ENCODE measurements at places on chromosomes 2 and 18.

GRCh38 chr2:197345846-197346370 is 35.3 kb upstream of the ANKRD44 start:
- no peaks in the 10 kb centered on the region for H3K4me1 ChIP-seq
- no peak overlapping the region for H3K27ac ChIP-seq
- H3K27me3 ChIP-seq: no peaks in the 10 kb centered on the region
- no peak overlapping the region for H3K4me3 ChIP-seq

DNA sequence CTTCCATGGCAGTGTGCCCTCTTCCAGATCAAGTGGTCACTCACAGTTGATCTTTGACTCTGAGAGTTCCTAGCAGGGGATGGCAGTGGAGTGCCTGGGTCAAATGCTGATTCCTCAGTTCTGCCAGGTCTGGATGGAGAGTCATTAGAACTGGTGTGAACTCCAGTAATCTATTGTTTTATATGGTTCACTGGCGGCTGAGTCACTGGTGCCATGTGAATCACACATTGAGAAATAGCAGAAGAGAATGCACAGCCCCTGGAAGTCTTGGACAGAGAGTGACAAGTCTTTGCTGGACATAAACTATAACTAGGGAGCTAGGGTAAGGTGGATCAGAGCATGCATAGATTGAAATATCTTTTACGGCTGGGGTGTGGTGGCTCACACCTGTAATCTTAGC is 86.9 kb downstream of the EIF2AK3 start:
- H3K27me3 ChIP-seq: no peaks in the 10 kb centered on the region
- H3K4me3 ChIP-seq: no peak overlapping the region
- no peaks in the 10 kb centered on the region for H3K36me3 ChIP-seq
- no peak overlapping the region for H3K27ac ChIP-seq

DNA sequence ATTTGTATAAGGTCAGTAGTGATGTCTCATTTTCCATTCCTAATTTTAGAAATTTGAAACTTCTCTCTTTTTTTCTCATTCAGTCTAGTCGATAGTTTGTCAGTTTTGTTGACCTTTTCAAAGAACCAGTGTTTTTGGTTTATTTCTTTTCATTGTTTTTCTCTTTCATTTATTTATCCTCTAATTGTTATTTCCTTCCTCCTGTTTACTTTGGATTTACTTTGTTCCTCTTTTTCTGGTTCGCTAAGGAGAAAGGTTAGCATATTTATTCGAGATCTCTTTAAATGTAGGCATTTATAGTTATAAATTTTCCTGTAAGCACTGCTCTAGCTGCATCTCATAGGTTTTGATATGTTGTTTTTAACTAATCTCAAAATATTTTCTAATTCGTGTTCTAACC is 65.1 kb upstream of the TXNDC2 start:
- H3K4me3 ChIP-seq: no peak overlapping the region
- no peak overlapping the region for H3K27ac ChIP-seq
- no peaks in the 10 kb centered on the region for H3K36me3 ChIP-seq
- peaks cover 4% of the 10 kb centered on the region for H3K4me1 ChIP-seq
- no peaks in the 10 kb centered on the region for H3K27me3 ChIP-seq

DNA sequence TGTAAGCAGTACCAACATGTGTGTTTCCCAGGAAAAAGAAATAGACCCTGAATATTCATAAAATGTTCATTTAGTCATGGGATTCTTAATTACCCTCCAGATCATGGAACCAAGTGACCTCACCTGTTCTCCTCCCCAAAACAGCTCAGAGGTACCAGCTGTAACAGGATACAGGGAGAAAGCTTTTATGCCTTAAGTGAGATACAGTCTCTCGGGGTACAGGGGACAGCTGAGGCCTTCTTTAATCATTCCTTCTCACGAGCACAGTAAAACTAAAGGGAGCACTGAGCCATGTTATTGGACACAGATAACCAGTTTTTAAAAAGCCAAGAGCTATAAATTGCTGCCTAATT is 16.6 kb downstream of the EPHA4 start:
- no peaks in the 10 kb centered on the region for H3K27me3 ChIP-seq
- DNase-seq: no peak
- H3K27ac ChIP-seq: peak overlapping the region; percentile 5

GRCh38 chr2:117875786-117876185 is 61.3 kb downstream of the DDX18 start:
- H3K4me1 ChIP-seq: no peaks in the 10 kb centered on the region
- DNase-seq: no peak
- H3K36me3 ChIP-seq: no peaks in the 10 kb centered on the region

GRCh38 chr2:241197947-241198346 is 9.5 kb downstream of the ANO7 start:
- H3K27ac ChIP-seq: no peak overlapping the region
- DNase-seq: no peak
- H3K36me3 ChIP-seq: no peaks in the 10 kb centered on the region
- no peak overlapping the region for H3K4me3 ChIP-seq
- H3K27me3 ChIP-seq: no peaks in the 10 kb centered on the region
- H3K4me1 ChIP-seq: no peaks in the 10 kb centered on the region

- no peaks in the 10 kb centered on the region for H3K36me3 ChIP-seq
- no peak for DNase-seq
- no peaks in the 10 kb centered on the region for H3K27me3 ChIP-seq
- no peak overlapping the region for H3K27ac ChIP-seq
- no peaks in the 10 kb centered on the region for H3K4me1 ChIP-seq
- no peak overlapping the region for H3K4me3 ChIP-seq
These were observed 104.9 kb upstream of the LHCGR start for GRCh38 chr2:48860380-48860779.

- H3K4me1 ChIP-seq: no peaks in the 10 kb centered on the region
- H3K27ac ChIP-seq: no peak overlapping the region
- H3K27me3 ChIP-seq: no peaks in the 10 kb centered on the region
These were observed 674.5 kb downstream of the KCNJ3 start for GRCh38 chr2:155372969-155373368.

DNA sequence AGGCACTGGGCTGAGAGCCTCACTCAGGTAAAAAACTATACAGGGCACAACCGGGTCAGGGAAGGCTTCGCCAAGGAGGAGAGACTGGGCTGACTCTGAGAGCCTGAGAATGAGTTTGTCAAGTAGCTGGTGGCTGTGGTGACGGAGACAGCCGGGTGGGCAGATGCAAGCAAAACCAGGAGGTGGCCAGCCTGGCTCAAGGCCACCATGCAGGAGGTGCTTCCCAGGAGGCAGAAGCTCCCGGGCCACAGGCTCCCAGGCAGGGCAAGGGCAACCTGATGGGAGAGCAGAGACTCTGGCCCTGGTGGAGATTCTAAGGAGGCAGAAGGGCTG is 2.9 kb upstream of the INHBB start:
- H3K36me3 ChIP-seq: no peaks in the 10 kb centered on the region
- DNase-seq: no peak
- no peaks in the 10 kb centered on the region for H3K4me1 ChIP-seq
- H3K27ac ChIP-seq: peak overlapping the region; percentile 95

GRCh38 chr18:35019933-35020332 is 21.3 kb upstream of the MAPRE2 start:
- H3K36me3 ChIP-seq: no peaks in the 10 kb centered on the region
- H3K27me3 ChIP-seq: no peaks in the 10 kb centered on the region
- no peak for DNase-seq

GRCh38 chr2:132384491-132385151 is 32.0 kb upstream of the GPR39 start:
- H3K36me3 ChIP-seq: no peaks in the 10 kb centered on the region
- no peaks in the 10 kb centered on the region for H3K27me3 ChIP-seq
- H3K4me1 ChIP-seq: no peaks in the 10 kb centered on the region
- H3K4me3 ChIP-seq: no peak overlapping the region

DNA sequence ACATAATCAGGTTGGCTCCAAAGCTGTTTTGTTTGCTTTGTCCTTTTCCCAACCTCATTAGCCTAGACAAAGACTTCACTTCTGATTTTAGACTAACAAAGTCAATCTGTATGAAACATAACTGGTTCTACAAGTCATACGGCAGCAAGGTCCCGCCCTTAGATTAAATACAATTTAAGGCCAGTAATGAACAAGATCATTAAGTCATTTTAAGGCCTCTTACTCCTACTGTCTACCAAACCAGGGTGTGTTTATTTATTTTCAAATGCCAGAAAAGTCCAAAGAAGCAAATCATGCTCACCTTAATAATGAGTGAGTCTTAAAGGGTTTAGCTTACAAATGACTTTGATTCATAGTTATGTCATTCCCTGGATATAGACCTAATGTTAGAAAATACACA is 148.4 kb upstream of the ACVR2A start:
- H3K4me3 ChIP-seq: no peak overlapping the region
- H3K27ac ChIP-seq: no peak overlapping the region
- no peaks in the 10 kb centered on the region for H3K36me3 ChIP-seq
- DNase-seq: no peak
- H3K4me1 ChIP-seq: no peaks in the 10 kb centered on the region

DNA sequence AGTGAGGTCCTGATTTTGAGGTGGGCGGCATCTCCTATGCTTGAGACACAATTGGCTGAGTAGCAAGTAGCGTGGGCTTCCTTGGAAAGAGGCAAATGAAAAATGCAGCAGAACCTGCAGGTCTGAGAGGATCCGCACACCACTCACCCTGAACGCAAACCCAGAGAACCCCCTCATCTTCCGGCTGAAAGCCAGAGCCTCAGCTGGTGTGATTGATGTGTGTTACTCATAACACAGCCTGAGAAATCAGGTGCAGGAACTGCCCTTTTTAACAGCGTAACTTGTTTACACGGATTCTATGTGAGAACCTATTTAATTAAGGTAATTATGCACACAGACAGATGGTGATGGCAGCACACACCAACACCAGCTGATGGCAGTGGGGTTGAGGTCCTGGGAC is 123.4 kb downstream of the MRO start:
- no peak for DNase-seq
- H3K27ac ChIP-seq: no peak overlapping the region
- H3K4me3 ChIP-seq: no peak overlapping the region
- no peaks in the 10 kb centered on the region for H3K4me1 ChIP-seq

DNA sequence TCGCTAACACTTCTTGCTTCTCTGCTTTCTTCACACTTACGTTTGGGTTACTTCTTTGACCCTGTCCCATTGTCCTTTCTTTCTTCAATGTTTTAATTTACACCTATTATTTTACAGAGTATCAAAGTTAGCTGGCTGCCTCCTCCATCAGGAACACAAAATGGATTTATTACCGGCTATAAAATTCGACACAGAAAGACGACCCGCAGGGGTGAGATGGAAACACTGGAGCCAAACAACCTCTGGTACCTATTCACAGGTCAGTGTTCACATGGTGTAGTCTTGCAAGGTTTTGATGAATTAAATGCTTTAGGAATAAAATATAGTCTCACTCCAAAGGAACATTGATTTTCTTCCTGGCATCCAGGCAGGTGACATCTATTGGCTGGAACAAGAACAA is 919.0 kb downstream of the MBD2 start:
- H3K4me3 ChIP-seq: no peak overlapping the region
- no peaks in the 10 kb centered on the region for H3K4me1 ChIP-seq
- no peak for DNase-seq
- no peaks in the 10 kb centered on the region for H3K27me3 ChIP-seq

GRCh38 chr2:211879323-211879722 is 659.3 kb downstream of the ERBB4 start:
- no peak overlapping the region for H3K4me3 ChIP-seq
- no peaks in the 10 kb centered on the region for H3K4me1 ChIP-seq
- no peak for DNase-seq

GRCh38 chr18:4352746-4353551 is 102.2 kb downstream of the DLGAP1 start:
- no peak overlapping the region for H3K27ac ChIP-seq
- DNase-seq: no peak
- H3K36me3 ChIP-seq: no peaks in the 10 kb centered on the region
- H3K4me1 ChIP-seq: no peaks in the 10 kb centered on the region
- no peak overlapping the region for H3K4me3 ChIP-seq

GRCh38 chr2:19864381-19864780 is 37.4 kb downstream of the TTC32 start:
- no peaks in the 10 kb centered on the region for H3K36me3 ChIP-seq
- H3K27ac ChIP-seq: no peak overlapping the region
- DNase-seq: no peak
- no peaks in the 10 kb centered on the region for H3K27me3 ChIP-seq

DNA sequence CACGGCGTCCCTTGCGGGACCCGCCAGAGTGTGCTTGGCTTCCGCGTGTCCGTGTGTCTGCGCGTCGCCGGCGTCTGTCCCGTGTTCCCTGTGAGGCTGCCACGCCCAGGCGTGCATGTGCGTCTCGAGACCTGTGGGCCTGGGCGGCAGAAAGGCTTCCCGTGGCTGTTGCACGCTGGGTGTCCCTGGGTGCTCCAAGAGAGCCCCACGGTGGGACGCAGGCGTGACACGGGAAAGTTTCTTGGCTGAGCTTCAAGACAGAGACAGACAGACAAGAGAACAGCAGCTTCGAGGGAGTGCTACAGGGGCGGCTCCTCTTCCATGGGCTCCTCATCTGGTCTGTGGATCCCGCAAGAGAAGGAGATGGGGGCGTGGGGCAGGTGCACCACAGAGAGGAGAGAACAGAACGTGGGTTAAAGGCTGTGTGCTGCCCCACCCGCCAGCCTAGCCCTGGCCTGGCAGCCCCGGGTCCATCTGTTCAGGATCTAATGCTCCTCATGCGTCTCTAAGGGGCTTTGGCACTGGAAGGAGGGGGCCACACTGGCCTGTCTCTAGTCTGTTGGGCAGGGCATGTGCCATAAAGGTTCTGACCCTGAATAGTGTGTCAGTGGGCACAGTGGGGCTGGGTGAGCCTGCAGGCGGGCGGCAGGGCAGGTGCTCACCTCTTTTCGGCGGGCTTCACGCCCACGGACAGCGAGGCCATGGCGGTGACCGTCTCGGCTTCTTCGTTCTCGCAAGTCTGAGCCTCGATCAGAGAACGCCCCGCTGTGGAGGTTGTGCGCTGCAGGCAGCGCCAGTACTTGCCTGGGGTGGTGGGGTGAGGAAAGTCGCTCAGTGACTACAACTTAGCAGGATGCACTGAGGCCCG is 205.1 kb downstream of the TWIST2 start:
- no peak overlapping the region for H3K27ac ChIP-seq
- H3K27me3 ChIP-seq: no peaks in the 10 kb centered on the region
- no peak for DNase-seq
- no peaks in the 10 kb centered on the region for H3K4me1 ChIP-seq
- no peak overlapping the region for H3K4me3 ChIP-seq

GRCh38 chr2:120497261-120497977 is 151.5 kb downstream of the INHBB start:
- no peaks in the 10 kb centered on the region for H3K36me3 ChIP-seq
- DNase-seq: no peak
- no peak overlapping the region for H3K4me3 ChIP-seq
- H3K27me3 ChIP-seq: no peaks in the 10 kb centered on the region
- H3K4me1 ChIP-seq: no peaks in the 10 kb centered on the region

GRCh38 chr2:182715892-182716649 is at the start of gene DNAJC10:
Gene DNAJC10, plus strand, starts transcription at chr2:182716257. Its CDS starts 1,830 bp downstream, at chr2:182718087.
- H3K4me3 ChIP-seq: peak within 1 kb of the TSS; percentile 79
- peak; percentile 76 for DNase-seq
- peak within 1 kb of the TSS; percentile 93 for H3K27ac ChIP-seq
- H3K27me3 ChIP-seq: no peaks in the 10 kb centered on the region
- H3K36me3 ChIP-seq: no peaks in the 10 kb centered on the region
- H3K4me1 ChIP-seq: peaks cover 8% of the 10 kb centered on the region

GRCh38 chr2:57862153-57862552 is 184.5 kb upstream of the VRK2 start:
- no peak for DNase-seq
- H3K4me1 ChIP-seq: no peaks in the 10 kb centered on the region
- H3K27me3 ChIP-seq: no peaks in the 10 kb centered on the region
- H3K27ac ChIP-seq: no peak overlapping the region
- H3K4me3 ChIP-seq: no peak overlapping the region
- H3K36me3 ChIP-seq: no peaks in the 10 kb centered on the region

Data from breast epithelium (tissue), 4 donors.